Activated CD4-positive, alpha-beta T cell treated with anti-CD3 and anti-CD28 coated beads, Interleukin-10, Interleukin-2, amounts not matched to agents 100 ng/mL and 50 ng/mL, durations not matched to agents 16 hours and 8 hours (primary cell): ENCODE measurements at places on chromosomes 2 and 18.

DNA sequence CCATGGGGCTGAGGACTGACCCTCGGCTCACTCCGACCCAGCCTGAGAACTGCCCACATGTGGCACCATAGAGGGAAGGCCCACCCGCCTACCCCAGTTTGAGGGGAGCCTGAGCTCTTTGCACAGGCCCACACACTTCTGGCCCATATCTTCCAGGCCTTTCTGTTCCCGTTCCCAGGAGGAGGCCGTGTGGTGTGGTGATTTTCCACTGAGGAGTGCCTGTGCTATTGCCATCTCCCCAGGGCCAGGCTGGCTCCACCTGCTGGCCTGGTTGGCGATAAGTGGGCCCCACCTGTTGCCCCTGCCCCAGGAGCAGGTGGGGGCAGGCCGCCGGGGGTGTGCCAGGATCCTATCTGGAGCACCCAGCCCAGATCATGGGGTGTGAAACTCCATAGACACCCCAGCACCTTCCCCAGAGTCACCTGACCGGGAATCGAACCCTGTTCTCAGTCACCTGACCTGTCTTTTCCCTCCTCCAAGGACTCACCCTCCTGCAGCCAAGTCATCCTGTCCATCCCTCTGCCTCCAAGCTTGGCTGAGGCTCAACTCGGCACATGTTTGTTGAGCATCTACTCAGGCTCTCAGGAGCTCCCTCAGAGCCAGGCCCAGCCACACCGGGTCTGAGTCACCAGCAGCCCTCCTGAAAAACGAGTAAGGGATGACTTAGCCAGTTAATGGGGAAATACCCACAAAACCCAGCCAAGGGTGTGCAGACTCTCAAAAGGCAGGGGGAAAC is 120.1 kb downstream of the CYP26B1 start:
- DNase-seq, result no peak

DNA sequence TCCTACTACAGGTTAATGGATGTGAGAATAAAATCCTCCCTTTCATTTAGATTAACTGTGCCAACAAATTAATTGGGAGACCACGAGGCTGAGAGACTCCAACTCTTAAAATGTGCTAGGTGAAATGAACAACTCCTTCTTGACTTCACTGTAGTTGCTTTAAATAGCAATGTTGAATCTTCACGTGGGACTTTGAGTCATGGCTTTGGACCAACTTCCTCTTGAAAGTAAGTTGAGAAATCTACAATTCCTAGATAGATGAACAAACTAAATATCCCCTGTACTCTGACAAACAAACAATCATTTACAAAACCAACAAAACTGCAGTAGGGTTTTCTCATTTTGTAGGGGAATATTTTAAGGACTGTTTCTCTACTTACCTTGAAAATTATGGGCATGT is 291.9 kb upstream of the SPRED2 start:
- no peak for DNase-seq

DNA sequence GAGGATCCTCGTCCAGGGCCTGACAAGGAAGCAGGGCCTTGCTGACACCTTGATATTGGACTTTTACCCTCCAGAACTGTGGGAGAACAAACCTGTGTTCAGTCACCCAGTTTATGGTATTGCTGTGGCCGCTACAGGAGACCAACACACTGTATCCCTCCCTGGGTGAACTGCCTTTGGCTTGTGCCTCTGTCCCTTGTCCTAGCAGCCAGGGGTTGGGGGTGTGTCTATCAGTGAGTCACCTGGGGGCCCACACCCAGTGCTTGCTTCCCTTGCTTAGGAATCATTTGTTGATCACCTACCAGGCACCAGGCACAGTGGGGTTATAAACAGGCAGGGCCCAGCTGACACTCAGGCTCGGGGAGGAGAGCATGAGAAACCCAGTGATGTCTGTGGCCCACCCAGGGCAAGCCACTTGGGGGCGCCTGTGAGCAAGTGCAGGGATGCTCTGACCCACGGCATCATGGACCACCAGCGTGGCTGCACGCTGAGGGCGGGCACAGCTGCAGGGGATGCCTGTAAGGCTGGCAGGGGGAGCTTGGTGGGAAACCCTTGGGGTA is 17.1 kb downstream of the TMEM185B start:
- DNase-seq, result peak; percentile 54

DNA sequence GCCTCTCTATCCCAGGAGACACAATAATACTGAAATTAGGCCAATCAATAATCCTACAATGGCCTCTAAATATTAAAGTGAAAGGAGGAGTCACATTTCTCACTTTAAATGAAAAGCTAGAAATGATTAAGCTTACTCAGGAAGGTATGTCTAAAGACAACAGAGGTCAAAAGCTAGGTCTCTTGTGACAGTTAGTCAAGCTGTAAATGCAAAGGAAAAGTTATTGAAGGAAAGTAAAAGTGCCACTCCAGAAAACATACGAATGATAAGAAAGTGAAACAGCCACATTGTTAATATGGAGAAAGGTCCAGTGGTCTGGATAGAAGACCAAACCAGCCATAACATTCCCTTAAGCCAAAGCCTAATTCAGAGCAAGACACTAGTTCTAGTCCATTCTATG is 9.5 kb downstream of the SESTD1 start:
- no peak for DNase-seq

DNA sequence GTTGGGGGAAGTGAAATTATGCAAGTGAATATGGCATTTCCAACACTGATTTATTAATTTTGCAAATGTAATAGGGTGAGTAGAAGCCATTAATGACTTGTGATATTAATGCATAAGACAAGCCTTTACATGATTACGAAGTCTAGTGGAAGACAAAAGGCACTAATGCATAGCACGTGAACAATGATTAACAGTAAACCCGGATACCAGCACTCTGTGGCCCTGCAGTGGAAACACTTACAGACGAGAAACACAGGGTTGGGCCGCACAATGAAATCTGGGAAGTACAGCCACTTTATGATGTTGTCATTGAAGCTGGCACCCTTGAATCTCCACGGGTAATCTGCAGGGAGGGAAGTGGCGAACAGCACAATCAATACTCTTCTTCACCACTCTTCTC is 233.4 kb downstream of the NAPG start:
- DNase-seq, result no peak

DNA sequence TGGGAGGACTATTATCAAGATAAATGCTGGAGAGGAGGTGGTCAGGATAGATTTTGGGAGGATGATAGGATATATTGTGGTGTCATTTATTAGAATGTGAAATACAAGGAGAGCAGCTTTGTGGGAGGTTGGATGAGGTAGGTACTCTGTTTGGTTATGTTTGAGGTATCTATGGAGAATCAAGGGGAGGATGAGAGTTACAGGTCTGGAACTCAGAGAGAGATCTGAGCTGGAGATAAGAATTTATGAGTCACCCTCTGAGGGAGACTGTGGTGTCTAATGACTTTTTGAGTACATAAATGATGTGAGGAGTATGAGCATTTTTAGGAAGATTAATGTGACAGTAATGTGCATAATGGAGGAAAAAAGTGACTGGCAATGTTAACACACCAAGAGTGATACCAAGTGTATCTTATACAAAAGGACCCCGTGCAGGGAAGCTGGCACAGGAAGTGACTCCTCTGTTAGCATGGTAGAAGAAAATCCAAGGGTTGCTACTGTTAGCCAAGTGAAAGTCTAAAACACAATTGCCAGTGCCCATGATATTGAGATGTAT is 48.2 kb downstream of the CRIM1 start:
- DNase-seq, result peak; percentile 60

- no peak for DNase-seq
These were observed 24.7 kb upstream of the COLEC12 start for GRCh38 chr18:525036-525797.

- peak; percentile 6 for DNase-seq
These were observed 610 bp downstream of the SPC25 start for GRCh38 chr2:168889635-168890005.

DNA sequence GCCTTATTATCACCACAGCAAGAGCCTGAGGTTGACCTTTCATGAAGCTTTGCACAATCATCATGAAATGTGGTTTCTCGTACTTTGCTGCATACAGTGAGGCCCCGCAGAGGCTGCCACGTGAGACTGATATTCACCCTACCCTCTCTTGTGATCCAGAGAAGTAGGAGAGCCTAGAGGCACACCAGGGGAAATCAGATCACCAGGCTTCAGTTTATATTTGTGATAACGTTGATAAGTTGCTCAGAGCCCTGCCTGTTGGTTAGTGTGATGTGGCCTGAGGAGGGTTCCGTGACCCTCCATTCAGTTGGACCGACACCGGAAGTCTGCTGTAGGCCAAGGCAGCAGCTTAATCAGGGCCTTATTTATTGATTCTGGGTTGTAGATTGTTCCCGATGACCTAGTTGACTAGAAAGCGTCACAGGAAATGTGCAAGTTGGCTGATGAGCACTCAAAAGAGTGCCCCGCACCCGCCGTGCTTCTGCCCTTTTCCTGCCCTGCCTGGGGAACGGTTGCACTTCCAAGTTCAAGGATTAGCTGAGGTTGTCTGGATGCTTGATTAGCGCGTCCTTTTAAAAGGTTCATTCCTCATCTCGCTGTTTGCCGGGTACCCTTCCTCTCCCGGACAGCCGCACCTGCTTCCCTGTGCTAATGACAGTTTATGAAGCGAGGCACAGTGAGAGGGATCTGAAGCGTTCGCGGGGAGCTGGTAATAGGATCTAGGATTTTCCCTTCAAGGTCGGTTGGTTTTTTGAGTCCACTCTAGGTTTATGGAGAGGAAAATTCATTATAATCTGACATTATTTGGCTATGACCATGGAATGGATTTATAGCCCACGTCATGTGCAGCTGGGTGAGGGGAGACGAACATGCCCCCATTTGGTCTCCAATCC is 146.4 kb downstream of the SH3RF3 start:
- no peak for DNase-seq

DNA sequence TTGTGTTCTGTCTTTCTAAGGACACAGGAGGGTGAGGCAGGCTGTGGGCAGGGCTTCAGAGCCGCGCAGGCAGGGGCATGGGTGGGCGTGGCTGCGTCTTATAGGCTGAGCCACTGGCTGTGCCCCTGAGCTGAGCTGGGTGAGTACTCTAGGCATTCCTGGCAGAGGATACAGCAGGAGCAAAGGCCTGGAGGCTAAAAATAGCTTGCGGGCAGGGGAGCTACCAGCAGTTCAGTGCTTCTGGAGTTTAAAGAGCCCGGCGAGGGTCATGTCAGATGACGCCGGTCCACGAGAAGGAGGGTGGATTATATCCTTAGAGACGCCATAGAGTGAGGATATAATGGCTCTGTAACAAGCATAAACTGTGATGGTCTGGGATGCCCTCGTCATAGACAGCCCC is 31.5 kb upstream of the PDIA6 start:
- DNase-seq, result no peak

DNA sequence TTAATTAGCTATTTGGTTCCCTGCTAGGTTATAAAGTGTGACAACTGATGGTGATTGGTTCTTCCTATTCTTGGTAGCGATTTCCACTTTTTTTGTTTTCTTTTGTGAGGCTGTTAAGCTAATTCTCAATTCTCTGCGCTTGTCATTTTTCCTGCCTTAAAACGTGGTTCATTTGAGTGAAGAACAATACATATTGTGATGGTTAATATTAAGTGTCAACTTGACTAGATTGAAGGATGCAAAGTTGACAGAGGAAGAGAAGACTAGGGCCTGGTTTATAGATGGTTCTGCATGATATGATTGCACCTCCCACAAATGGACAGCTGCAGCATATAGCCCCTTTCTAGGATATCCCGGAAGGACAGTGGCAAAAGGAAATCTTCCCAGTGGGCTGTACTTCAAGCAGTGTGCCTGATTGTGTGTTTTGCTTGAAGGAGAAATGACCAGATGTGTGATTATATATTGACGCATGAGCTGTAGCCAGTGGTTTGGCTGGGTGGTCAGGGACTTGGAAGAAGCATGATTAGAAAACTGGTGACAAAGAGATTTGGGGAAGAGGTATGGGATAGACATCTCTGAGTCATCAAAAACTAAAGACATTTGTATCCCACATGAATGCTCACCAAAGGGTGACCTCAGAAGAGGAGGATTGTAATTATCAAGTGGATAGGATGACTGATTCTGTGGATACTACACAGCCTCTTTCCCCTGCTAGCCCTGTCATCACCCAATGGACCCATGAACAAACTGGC is 39.4 kb upstream of the ZNF804A start:
- no peak for DNase-seq

GRCh38 chr2:188720811-188721605 is 253.2 kb upstream of the COL3A1 start:
- DNase-seq, result no peak

DNA sequence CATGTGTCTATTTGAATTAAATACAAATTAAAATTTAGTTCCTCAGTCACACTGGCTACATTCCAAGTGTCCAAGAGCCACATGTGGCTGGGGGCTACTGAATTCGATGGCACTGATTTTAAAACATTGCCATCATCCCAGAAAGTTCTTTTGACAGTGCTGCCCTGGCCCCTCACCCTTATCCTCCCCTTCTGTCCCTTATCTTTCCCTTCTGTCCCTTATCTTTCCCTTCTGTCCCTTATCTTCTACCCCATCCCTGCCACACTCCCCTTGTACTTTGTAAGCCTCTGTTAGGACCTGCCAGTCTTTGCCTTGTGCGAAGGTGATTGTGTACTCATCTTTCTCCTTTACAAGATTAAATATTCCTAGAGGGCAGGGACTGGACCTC is 85.2 kb downstream of the DNMT3A start:
- DNase-seq, result no peak

GRCh38 chr2:191125646-191126045 is 25.1 kb downstream of the STAT4 start:
- DNase-seq, result no peak

DNA sequence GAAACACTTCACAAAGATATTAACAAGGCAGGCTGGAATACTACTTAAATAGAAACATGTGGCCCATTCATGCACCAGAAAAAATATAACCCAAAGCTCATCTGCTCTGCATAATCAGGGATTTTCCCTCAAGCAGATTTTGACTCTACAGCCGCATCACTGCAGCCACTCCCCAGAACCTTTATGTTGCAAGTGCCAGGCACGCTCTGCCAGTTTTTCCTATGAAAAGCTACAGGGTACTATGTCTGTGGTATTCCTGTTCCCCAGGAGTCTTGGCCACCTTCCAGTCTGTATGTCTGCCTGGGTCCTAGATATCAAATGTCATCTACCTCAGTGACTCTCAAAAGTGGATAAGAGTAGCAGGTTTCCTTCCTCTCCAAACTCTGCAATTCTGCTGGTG is 3.8 kb downstream of the COA5 start:
- DNase-seq, result peak; percentile 16

DNA sequence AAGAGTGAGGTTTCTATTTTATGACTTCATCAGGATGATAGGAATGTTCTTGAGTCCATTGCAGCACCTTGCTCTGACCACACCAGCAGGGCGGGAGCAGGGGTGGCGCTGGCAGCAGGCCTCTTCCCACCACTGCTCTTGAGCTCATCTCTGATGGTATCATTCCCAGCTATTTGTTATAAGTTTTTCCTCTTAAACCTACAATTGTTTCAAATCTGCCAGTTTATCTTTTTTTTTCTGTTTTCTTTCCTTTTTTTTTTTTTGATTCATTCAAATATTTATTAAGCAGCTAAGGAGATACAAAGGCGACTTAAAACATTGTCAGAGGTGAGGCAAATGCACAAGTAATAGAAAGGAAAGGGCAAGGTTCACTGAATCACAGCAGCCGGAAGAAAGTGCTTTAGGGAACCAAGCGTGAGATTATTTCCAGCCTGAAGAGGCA is 28.7 kb downstream of the NIFK start:
- DNase-seq, result no peak

- DNase-seq, result peak; percentile 48
These were observed 65.2 kb downstream of the PLCL1 start for GRCh38 chr2:197869501-197870111.

- DNase-seq, result no peak
These were observed 54.0 kb downstream of the PELI1 start for GRCh38 chr2:64090264-64090663.
